ENCODE measurements at places on chromosomes 3 and 15.

DNA sequence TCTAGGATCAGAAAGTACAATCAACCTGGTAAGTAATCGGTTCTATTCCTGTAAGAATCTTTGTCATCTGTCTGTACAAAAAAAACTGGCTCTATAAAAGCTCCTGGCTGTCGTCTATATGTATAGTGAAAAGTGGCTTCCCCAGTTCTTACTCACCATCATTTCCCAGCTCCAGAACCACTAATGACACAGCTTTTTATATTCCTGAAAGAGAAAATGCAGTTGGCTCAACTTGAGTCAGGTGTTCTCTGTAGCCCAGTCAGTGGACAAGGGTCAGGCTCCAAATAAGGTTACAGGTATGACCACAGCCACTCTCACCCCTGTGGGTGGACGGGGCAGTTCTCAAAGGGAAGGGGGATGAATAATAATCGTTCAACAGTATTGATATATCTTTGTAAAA lies 85.1 kb downstream of the AP4E1 start:
- no peak for DNase-seq

- no peak for DNase-seq
These were observed 268.5 kb downstream of the PTPRG start for GRCh38 chr3:61829722-61830350.

GRCh38 chr15:94383706-94384105 lies 152.3 kb downstream of the MCTP2 start:
- no peak for DNase-seq

DNA sequence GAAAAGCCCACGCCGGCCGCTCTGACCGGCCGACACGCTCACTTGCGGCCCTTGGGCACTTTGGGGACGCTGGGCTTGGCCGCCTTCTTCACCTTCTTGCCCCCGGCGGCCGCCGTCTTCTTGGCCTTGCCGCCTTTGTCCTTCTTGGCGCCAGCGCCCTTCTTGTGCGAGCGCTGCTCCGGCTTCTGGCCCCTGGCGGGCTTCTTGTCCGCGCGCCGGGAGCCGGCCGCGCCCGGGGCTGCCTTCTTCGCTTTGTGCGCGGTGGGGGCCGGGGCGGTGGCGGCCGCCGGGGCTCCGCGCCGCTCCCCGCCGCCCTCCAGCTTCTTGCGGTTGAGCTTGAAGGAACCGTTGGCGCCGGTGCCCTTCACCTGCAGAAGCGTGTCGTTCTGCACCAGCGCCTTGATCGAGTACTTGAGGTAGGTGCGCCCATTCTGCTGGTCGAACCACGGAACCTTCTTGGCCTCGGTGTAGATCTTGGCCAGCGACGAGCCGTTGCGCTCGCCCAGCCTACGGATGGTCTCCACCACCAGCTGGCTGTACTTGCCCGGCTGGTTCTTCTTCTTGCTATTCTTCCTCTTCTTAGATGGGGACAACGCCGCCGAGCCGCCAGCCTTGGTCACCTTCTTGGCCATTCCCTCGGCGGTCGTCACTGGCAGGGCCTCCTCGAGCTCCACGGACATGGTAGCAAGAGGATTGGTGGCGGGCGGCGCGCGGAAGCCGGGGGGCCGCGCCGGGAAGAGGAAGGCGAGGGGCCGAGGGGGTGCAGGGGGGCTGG lies 36.7 kb downstream of the HMCES start:
- peak; percentile 40 for DNase-seq

DNA sequence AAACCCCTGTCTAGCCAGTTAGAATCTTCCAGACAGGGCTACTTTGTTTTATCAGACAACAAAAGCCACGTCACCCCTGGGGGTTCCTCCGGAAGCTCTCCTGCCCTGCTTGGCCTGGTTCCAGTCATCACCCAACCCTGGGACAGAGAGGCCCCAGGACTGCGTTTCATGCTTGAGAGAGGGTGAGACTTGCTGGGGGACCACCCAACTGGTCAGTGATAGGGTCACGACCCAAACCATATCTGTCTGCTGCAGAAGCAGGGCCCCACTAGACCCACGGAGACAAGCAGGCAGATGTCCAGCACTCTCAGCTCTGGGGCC lies 1.2 kb downstream of the NT5DC2 start:
- no peak for DNase-seq

DNA sequence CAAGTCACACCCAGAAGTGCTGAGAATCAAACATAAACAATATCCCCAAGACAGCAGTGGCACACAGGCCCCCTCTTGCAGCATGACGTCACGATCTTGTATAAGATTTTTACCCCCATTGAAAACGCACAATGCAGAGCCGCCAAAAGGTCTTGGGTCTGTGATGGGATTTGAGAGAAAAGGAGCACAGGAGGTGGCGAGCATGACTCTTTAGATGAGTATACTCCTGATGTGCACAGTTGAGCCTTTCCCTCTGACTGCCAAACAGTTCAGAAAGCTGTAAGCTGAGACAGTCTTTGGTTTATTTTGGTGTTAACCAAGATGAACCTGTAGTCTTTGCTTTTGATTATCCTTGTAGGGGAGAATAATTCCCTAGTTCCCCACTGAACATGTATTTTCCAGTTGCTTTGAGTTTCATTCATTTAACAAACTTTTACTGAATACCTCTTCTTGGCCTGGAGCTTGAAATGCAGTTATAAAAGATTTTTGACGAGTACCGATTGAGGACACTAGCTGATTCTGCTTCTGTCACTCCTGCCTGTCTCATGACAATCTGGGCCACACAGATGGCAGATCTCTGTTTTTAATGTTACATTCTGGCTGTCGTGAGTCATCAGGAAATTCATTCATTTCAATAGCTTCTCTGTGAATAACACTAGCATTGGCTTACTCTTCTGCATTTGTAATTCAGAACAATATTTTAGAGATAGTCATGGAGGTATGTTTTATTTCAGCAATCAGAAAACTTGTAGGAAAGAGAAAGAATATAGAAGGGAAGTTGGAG lies 28.9 kb downstream of the CFAP91 start:
- DNase-seq, result no peak

GRCh38 chr3:132285620-132285945 lies 31.6 kb upstream of the ACP3 start:
- DNase-seq, result no peak

- no peak for DNase-seq
These were observed 292.0 kb downstream of the NFKBIZ start for GRCh38 chr3:102141096-102141927.

GRCh38 chr3:176357891-176358290 lies 839.4 kb downstream of the TBL1XR1 start:
- no peak for DNase-seq

DNA sequence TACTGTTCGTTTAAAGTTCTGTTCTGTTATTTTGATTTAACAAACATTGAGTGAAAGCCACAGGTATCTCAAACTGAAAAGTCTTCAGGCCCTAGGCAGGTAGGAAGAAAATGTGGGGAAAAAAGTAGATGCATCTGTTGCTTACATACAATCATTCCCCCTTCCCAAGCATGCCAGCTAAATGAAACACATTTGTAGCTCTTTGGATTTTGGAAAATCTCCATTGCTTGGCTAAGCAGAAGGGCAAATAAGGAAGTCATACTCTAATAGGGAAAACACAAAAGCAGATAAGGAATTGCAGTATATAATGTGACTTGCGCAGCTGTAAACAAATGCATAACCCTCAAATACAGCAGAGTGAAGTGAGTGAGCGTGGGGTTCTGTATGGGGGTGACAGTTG lies 375.9 kb downstream of the FGF12 start:
- no peak for DNase-seq

DNA sequence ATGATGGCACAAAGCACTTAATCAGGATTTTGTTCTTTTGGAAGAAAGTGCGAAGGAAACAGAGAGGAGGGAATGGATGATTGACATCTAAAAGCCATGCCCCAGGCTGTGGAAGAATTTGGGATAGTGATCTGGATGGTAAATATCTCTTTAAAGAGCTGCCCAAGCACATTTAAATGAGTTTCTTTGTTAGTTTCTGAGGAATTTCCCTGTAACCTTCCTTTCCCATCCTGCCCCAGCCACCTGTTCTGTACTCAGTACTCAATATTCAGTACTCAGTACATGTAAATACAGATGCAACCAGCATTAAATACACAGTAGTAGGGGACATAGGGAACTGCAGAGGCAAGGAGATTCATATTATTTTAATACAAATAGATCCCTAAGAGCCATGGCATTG lies 7.8 kb upstream of the CORO2B start:
- DNase-seq, result no peak

DNA sequence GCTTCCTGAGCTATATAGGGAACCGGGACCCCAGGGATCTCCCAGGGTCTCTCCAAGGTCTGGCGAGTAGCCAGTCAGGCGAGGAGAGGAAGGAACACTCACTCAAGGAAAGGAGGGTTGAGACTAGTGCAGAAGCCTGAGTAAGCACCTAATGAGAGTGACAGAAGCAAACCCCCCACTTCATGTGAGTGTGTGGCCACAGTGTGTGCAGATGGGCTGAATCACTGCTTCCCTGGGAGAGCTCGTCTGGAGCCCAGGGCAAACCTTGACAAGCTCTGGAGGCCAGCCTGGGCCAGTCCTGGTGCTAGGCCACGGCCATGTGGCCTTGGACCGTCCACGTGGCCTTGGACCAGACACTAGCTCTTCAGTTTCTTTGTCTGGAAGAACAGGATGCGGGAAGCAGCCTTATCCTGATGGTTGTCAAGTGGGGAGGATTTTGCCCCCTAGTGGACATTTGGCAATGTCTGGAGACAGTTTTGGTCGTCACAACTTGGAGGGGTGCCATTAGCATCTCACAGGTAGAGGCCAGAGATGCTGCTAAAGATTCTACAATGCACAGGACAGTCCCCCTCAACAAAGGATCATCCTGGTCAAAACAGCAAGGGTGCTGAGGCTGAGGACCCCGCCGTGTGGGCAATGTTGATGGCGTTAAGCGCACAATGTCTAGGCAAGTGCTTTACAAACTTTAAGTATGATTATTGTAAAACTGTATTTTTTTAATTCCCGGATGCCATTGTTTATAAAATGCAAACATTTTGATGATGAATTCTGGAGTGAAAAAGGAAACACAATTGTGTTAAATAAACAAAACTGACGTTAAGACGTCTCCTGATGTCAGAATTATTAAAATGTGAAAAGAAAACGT lies 34.8 kb upstream of the CTSH start:
- peak; percentile 62 for DNase-seq

All from PC-9 (cell line).